Activated CD4-positive, alpha-beta T cell treated with anti-CD3 and anti-CD28 coated beads, Interleukin-2, amount 10 ng/mL, durations not matched to agents 7 days and 5 days (primary cell): ENCODE measurements at places on chromosomes 7 and 10. TPM values are rescaled to one million over a fixed set of nuclear protein-coding genes. Genes with fewer than 3 reads are reported as not detected.
A peak's percentile ranks its signal among the peaks of the same experiment; 100 is the strongest.

- H3K4me1 ChIP-seq, result no peaks in the 10 kb centered on the region
- no peak for DNase-seq
- no peak overlapping the region for H3K4me3 ChIP-seq
- peaks cover 2% of the 10 kb centered on the region for H3K27me3 ChIP-seq
- no peak overlapping the region for H3K27ac ChIP-seq
- no peaks in the 10 kb centered on the region for H3K36me3 ChIP-seq
Observed at GRCh38 chr10:97999066-97999922, 31.1 kb downstream of the CRTAC1 start.

C10orf105 gene
- 0.52 TPM for total RNA-seq

GRCh38 chr7:79520543-79520942 lies 67.1 kb upstream of the MAGI2 start:
- no peak overlapping the region for H3K27ac ChIP-seq
- no peak for DNase-seq
- no peaks in the 10 kb centered on the region for H3K27me3 ChIP-seq
- no peaks in the 10 kb centered on the region for H3K4me1 ChIP-seq
- H3K36me3 ChIP-seq, result no peaks in the 10 kb centered on the region

GRCh38 chr7:109003742-109004141 lies 434.1 kb downstream of the DNAJB9 start:
- no peak for DNase-seq
- no peaks in the 10 kb centered on the region for H3K36me3 ChIP-seq
- no peaks in the 10 kb centered on the region for H3K4me1 ChIP-seq
- H3K4me3 ChIP-seq, result no peak overlapping the region

TRPV6 gene
- total RNA-seq, result 0.07 TPM

DNMBP gene
- 2.9 TPM for total RNA-seq

RGR gene
- not detected for total RNA-seq

- no peak for DNase-seq
- peaks cover 11% of the 10 kb centered on the region for H3K36me3 ChIP-seq
- peaks cover 5% of the 10 kb centered on the region for H3K4me1 ChIP-seq
- H3K27me3 ChIP-seq, result no peaks in the 10 kb centered on the region
Observed at GRCh38 chr10:60525716-60526585, 136.3 kb upstream of the ANK3 start.

KLF6 gene
- 155 TPM for total RNA-seq

SCIN gene
- 1.7 TPM for total RNA-seq

- peaks cover 8% of the 10 kb centered on the region for H3K4me1 ChIP-seq
- H3K4me3 ChIP-seq, result peak overlapping the region; percentile 80
- H3K36me3 ChIP-seq, result no peaks in the 10 kb centered on the region
- no peak overlapping the region for H3K27ac ChIP-seq
- H3K27me3 ChIP-seq, result peaks cover 63% of the 10 kb centered on the region
- DNase-seq, result no peak
Observed at GRCh38 chr10:70053841-70054288, 1.2 kb downstream of the MACROH2A2 start.

DNA sequence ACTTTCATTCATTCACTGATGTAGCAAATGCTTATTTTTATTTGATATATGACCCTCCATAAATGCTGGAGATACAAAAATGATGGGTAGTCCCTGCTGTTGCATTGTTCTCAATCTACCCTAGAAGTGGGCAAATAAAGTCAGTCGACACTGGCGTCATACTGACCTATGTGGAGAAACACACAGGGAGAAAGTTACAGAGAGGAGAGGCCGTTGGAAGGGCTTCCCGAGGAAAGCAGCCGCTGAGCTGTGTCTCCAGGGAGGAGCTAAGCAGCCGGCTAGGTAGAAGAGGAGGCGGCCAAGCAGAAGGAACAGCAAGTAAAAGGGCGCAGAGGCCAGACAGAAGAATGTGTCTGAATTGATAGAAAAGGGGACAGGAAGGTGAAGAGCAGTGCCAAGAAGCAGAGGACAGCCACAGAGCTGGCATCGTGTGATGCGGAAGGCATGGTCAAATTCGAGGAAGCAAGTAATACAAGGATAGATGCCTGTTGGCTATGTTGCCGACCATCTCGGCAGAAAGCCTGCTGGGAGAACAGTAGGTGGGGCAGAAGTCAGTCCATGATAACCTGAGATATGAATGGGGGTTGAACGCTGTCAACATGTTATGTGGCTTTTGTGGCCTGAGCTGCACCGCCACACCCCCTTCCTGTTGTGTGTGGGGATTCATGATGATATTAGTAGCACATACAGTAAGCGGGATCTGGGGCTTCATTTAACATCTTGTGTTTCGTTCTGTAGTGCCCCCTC lies 25.9 kb downstream of the ST8SIA6 start:
- H3K27ac ChIP-seq, result peak overlapping the region; percentile 96
- H3K27me3 ChIP-seq, result peaks cover 10% of the 10 kb centered on the region
- peak overlapping the region; percentile 59 for H3K4me3 ChIP-seq
- peak; percentile 89 for DNase-seq
- peaks cover 76% of the 10 kb centered on the region for H3K4me1 ChIP-seq
- H3K36me3 ChIP-seq, result peaks cover 14% of the 10 kb centered on the region

FAM25G gene
- not detected for total RNA-seq

ITPRID1 gene
- not detected for total RNA-seq

- H3K27ac ChIP-seq, result no peak overlapping the region
- DNase-seq, result no peak
- H3K36me3 ChIP-seq, result no peaks in the 10 kb centered on the region
- no peak overlapping the region for H3K4me3 ChIP-seq
- no peaks in the 10 kb centered on the region for H3K27me3 ChIP-seq
Observed at GRCh38 chr7:156039971-156040677, 227.9 kb upstream of the SHH start.

GPR146 gene
- total RNA-seq, result 13.3 TPM

DNA sequence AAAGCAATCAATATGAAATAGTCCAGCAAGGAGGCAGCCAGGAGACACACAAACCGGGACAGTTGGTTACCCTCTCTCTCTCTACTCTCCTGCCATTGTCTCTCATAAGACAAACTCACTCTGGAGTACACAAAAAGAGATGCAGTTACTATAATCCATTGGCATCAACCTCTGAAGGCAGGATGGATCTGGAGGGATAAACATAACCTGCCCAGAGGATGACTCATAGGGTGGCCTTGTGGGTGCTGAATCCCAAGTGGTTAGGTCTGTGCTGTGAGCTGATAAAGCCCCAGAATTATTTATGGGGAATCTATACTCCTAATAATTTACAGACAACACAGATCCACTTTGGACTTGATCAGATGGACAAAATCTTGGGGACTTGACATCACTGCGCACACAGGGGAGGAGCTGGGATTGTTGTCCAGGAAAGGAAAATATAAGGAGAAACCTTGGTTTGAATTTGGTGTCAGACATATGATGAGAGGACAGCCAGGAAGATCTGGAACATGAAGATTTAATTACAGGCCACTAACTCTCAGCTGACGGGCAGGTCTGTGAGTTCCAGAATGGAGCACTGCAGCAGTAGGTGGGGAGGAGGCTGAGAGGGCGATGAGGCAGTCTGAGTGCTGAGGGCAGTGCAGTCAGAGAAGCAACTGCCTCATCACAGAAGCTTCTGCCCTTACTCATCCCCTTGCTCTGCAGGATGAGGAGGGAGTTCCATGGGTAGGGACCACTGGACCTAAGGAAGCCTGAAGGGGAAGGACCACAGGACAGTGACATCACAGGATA lies 113.9 kb upstream of the PRSS58 start:
- H3K4me3 ChIP-seq, result no peak overlapping the region
- H3K27me3 ChIP-seq, result peaks cover 21% of the 10 kb centered on the region
- no peak overlapping the region for H3K27ac ChIP-seq
- DNase-seq, result no peak
- no peaks in the 10 kb centered on the region for H3K4me1 ChIP-seq
- H3K36me3 ChIP-seq, result no peaks in the 10 kb centered on the region

DNA sequence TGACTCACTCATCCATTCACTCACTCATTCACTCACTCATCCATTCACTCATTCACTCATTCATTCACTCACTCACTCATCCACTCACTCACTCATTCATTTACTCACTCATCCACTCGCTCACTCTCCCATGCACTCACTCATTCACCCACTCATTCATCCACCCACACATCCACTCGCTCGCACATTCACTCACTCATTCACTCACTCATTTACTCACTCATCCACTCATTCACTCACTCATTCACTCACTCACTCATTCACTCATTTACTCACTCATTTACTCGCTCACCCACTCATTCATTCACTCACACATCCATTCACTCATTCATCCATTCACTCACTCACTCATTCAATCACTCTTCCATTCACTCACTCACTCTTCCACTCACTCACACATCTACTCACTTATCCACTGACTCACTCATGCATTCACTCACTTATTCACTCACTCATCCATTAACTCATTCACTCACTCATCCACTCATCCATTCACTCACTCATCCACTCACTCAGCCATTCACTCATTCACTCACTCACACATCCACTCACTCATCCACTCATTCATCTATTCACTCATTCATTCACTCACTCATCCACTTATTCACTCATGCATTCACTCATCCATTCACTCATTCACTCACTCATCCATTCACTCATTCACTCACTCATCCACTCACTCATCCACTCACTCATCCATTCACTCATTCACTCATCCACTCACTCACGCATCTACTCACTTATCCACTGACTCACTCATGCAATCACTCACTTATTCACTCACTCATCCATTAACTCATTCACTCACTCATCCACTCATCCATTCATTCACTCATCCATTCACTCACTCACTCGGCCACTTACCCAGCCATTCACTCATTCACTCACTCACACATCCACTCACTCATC lies 74.0 kb downstream of the CARD11 start:
- H3K4me1 ChIP-seq, result peaks cover 25% of the 10 kb centered on the region
- H3K27ac ChIP-seq, result no peak overlapping the region
- H3K27me3 ChIP-seq, result no peaks in the 10 kb centered on the region
- H3K36me3 ChIP-seq, result peaks cover 50% of the 10 kb centered on the region

MCM10 gene
- 65.4 TPM for total RNA-seq

LAMB1 gene
- not detected for total RNA-seq

DNA sequence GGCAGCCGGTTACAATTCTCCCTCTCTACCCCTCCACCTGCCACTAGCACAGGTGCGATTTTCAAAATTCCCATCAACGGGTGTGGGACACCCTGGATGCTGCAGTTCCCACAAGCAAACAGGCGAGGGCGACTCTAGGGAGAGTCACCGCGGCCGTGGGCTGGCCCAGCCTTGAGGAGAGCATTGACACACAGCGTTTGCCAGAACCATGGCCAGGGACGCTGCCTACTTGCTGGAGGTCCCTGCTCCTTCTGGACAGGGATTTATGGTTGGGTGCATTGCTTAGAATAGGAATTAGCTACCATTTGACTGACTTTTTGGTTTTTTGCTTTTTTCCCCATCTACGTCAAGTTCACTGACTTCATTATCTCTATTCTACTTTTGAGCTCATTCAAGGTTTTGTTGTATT lies 19.0 kb upstream of the CLDN4 start:
- H3K27me3 ChIP-seq, result peaks cover 3% of the 10 kb centered on the region
- H3K36me3 ChIP-seq, result no peaks in the 10 kb centered on the region
- no peak overlapping the region for H3K27ac ChIP-seq
- H3K4me3 ChIP-seq, result no peak overlapping the region

DNA sequence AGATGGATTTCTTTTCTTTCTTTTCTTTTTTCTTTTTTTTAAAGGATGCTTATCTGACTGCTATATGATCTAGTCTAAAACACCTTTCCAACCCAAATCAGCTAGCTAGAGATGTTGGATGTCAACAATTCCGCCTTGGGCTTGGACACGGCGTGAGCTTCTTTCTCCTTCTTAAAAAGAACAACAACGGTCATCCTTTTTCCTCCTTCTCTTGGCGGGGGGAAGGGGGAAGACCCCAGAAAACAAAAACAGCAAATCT lies 1.0 kb downstream of the BEND7 start:
- no peak overlapping the region for H3K27ac ChIP-seq
- no peak for DNase-seq
- no peaks in the 10 kb centered on the region for H3K36me3 ChIP-seq
- peaks cover 68% of the 10 kb centered on the region for H3K27me3 ChIP-seq
- peak overlapping the region; percentile 52 for H3K4me3 ChIP-seq

GRID1 gene
- not detected for total RNA-seq

- H3K27ac ChIP-seq, result no peak overlapping the region
- DNase-seq, result no peak
- no peaks in the 10 kb centered on the region for H3K36me3 ChIP-seq
- no peak overlapping the region for H3K4me3 ChIP-seq
- no peaks in the 10 kb centered on the region for H3K27me3 ChIP-seq
Observed at GRCh38 chr10:70312972-70313371, 29.2 kb upstream of the NPFFR1 start.

NUTM2E gene
- 0.92 TPM for total RNA-seq

CPXM2 gene
- not detected for total RNA-seq
